NCI-H1092 treated with DMSO at 0.1 percent for 48 hours (cell line): ENCODE measurements at places on chromosomes 3 and 15.

GRCh38 chr3:15303728-15304127 lies 28.7 kb downstream of the SH3BP5 start:
- no peak for DNase-seq

DNA sequence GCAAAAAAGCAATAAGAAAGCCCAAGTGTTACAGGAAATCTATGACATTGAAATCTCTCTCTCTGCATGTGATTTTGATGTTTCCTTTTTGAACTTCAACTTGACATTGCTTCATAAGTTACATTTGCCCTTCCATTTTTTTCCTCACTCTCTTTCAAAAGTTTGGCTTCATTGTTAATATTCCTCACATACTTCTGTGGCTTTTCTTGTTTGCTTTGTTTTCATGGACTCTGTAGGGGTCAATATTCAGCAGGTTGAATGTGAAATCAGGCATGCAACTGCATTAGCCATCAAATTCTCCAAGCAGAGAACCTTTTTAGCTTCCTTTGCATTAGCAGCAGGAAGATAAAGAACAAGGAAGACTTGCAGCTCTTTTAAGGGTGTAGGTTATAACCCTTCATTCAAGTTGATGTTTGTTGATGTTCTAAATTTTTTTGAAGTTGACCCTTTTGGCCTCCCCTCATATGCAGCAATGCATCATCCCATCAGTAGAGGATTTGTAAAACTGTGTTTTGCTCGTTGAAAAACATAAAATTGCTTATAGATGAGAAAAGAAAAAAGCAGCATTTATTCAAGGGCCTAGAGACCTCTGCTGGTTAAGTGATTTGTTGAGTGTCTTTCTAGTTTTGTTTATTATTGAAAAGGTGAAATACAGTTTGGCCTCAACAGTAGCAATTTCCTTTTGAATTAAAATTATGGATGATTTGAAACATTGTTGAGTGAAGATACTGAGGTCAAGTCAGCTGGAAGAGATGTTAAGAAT lies 211.4 kb downstream of the IL5RA start:
- DNase-seq, result no peak

- DNase-seq, result no peak
Observed at GRCh38 chr3:33062866-33063265, 34.1 kb downstream of the GLB1 start.

- DNase-seq, result no peak
Observed at GRCh38 chr3:42635111-42635510, 18.4 kb upstream of the ZBTB47 start.

GRCh38 chr3:50417637-50418033 lies 58.3 kb upstream of the TMEM115 start:
- DNase-seq, result no peak
